ENCODE measurements at places on chromosomes 12 and 14.

GRCh38 chr12:89863968-89864367 lies 155.3 kb upstream of the ATP2B1 start:
- DNase-seq = peak; percentile 55

- DNase-seq = no peak
Observed at GRCh38 chr14:52640137-52640536, 55.2 kb downstream of the ERO1A start.

- DNase-seq = no peak
Observed at GRCh38 chr12:38695057-38695456, 210.3 kb downstream of the CPNE8 start.

DNA sequence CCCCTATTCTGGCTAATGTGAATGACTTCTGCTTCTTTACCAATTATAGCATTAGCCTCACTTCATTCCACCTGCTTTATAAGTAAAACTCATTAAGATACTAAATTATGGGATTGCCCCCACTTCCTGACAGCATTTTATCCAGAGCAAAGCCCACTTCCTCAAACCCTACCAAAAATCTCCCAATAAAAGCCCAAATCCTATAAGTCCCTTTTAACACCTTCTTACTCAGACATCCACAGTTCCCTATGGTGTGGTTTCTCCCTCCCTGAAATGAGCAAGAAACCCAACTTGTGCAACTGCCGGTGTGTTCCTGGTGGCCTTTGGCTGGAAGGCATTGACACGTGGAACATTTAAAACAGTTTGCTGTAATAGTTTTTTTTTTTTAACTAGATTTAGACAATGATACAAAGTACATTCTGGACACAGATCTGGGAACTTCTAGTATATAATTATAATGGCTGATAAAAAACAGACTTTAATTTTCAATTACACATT lies 53.1 kb downstream of the BRMS1L start:
- DNase-seq = peak; percentile 32

- no peak for DNase-seq
Observed at GRCh38 chr12:68428724-68429501, 96.8 kb upstream of the MDM1 start.

Data from NCI-H69 (cell line).